ENCODE measurements at places on chromosomes 1 and 21. TPM values are rescaled to one million over a fixed set of nuclear protein-coding genes. Genes with fewer than 3 reads are reported as not detected.

The LCE2C gene
- total RNA-seq = not detected

The LAX1 gene
- total RNA-seq = not detected

DNA sequence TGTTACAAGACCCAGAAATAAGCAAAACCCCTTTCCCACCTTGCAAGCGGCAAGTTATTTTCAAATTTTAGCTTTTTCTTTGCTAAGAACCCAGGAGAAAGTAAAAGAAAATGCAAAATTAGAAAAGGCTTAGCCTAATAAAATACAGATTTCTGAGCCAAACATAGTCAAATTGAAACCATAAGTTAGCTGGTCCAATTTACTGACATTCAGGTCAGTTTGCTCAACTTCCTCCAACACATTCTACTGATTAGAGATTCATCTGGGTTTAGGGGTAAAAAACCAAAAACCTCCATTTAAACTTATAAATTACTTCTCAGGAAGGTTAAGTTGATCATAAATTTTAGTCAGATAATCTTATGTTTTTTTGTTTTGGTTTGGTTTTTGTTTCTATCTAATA lies 701.8 kb upstream of the CXADR start:
- H3K4me1 ChIP-seq = no peaks in the 10 kb centered on the region
- no peak overlapping the region for H3K27ac ChIP-seq
- no peak for DNase-seq
- H3K36me3 ChIP-seq = no peaks in the 10 kb centered on the region
- H3K27me3 ChIP-seq = no peaks in the 10 kb centered on the region

- peak overlapping the region; percentile 28 for H3K27ac ChIP-seq
- peaks cover 2% of the 10 kb centered on the region for H3K36me3 ChIP-seq
- H3K4me3 ChIP-seq = no peak overlapping the region
- no peaks in the 10 kb centered on the region for H3K4me1 ChIP-seq
- H3K27me3 ChIP-seq = peaks cover 15% of the 10 kb centered on the region
Measured at GRCh38 chr1:181647314-181648035, 164.2 kb downstream of the CACNA1E start.

- H3K4me1 ChIP-seq = peaks cover 5% of the 10 kb centered on the region
- no peaks in the 10 kb centered on the region for H3K27me3 ChIP-seq
Measured at GRCh38 chr1:63603810-63604209, 10.6 kb downstream of the PGM1 start.

DNA sequence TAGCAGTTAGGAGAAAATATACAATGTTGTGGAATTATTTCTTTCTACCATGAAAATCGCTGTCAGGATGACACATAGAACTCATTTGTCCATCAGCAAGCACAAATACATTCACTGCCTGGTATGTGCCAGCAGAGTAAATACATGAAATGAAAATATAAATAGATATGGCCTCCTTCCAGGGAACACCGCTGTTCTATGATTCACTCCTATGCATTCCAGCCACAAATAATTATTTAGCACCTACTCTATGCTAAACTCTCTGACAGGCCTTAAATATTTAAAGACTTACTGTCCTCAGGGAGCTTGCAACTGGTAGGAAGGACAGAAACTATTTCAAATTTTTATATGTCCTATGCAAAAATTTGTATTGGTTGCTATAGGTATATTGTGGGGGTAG lies 975.0 kb upstream of the NCAM2 start:
- no peaks in the 10 kb centered on the region for H3K27me3 ChIP-seq
- no peak overlapping the region for H3K4me3 ChIP-seq
- no peak overlapping the region for H3K27ac ChIP-seq
- no peak for DNase-seq

DNA sequence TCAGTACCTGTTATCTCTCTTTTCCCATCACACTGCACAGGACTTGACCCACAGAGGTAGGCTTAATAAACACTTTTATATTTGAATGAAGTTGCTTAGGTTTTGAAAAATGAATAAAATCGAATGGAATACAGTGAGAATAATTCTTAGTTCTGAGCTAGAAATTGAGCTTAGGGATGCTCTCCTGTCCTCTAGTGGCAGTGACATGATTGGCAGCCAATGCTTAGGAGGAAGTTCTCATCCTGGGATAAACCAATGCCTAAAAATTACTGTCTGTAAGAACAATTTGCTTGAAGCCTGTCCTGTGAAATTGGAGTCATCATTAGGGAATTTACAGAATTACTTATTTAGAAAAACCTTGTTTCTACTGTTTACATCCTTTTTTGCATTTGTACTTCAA lies 21.3 kb upstream of the CYP4X1 start:
- H3K4me1 ChIP-seq = no peaks in the 10 kb centered on the region
- H3K4me3 ChIP-seq = no peak overlapping the region
- peaks cover 40% of the 10 kb centered on the region for H3K27me3 ChIP-seq
- DNase-seq = no peak
- H3K36me3 ChIP-seq = peaks cover 2% of the 10 kb centered on the region
- no peak overlapping the region for H3K27ac ChIP-seq
